Transverse colon (tissue), 4 donors: ENCODE measurements at places on chromosomes 3 and 15. TPM values are rescaled to one million over a fixed set of nuclear protein-coding genes. Genes with fewer than 3 reads are reported as not detected.

GRCh38 chr3:147412261-147412916, 3.2 kb downstream of the ZIC1 start:
- DNase-seq, result no peak

- no peak for DNase-seq
Measured at GRCh38 chr3:128823631-128824030, 55.8 kb upstream of the ACAD9 start.

DNA sequence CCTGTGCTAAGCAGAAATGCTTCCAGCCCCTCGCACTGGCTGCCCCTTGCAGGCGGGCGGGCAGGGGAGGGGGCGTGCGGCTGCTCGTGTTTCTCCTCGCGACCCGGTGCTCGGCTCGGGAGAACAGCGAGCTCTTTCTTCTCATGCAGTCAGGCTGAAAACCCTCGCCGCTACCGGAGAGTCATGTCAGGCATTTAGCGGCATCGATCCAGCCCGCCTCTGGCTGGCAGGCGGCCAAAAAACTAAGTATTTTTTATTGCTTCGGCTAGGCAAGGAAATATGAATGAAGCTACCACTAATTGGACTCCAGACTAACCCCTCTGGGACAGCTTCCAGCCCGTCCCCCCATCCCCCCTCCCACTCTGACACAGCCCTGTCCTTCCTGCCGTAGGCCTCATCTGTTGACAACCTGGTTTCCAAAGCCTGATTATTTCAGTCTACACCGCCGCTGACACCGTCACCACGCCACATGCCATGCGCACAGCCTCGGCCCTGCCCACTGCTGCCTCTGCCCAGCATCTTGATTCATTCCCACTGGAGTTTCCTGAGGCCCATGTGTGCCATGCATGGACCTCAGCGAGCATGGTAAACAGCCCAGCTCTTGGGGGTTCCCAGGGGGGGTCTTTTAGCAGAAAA, 35.3 kb downstream of the TLE3 start:
- peak; percentile 84 for DNase-seq

DNA sequence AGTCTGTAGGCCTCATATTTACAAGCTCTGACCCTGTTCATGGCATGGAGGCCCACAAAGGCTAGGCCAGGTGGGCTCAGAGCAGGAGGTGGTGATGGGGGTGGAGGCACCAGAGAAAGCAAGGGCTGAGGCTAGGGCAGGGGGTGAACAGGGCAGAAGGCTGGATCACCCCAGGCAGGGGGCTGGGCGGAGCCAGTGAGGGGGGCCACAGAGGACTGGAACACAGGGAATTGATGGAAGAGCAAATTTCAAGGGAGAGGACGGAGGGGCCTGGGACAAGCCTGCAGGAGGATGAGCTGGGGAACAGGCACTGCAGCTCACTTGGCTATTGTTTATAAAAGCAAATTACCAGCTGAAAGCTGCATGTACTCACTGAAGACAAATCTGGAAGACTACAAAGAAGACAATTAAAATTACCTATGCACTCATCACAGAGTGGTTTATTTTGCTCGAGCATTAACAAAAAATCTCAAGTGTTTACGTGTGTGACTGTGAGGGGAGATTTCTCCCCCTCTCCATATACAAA, 11.0 kb downstream of the TNFAIP8L3 start:
- DNase-seq, result no peak

DNA sequence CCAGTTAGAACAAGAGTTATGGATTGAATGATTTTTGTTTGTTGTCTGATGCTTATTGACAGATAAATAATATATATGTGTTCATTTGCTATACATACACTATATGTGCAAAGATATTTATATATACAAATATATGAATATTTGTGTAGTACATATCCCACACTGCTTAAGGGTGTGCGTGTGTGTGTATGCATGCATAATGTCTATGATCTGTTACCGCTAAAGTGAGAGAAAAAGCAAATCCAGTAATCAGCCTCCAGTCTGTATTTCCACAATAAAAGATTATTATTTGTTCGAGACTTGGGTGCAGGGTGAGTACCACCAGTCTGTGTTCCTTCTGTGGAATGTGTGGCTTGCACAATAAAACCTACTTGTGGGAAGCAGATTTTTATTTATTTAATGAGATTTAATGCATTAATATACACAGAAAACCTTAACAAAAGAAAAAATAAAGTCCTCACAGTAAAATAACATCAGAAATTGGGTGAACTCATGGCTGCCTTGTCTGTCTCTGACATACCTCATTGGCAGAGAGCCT, 366.0 kb upstream of the TBL1XR1 start:
- DNase-seq, result no peak

The IL17RB gene
- not detected for total RNA-seq

The ISL2 gene
- total RNA-seq, result 1.3 TPM

The GRAMD2A gene
- total RNA-seq, result not detected

The SIDT1 gene
- total RNA-seq, result 134 TPM

The FETUB gene
- total RNA-seq, result not detected

The KNG1 gene
- total RNA-seq, result 2.0 TPM

The BSN gene
- total RNA-seq, result 0.32 TPM
